ENCODE measurements at places on chromosomes 13 and 19.

GRCh38 chr13:34207334-34207733, 389.4 kb downstream of the RFC3 start:
- DNase-seq, result no peak

GRCh38 chr13:49020940-49021553, 45.3 kb downstream of the FNDC3A start:
- DNase-seq, result no peak

GRCh38 chr13:67147342-67148133, 82.6 kb downstream of the PCDH9 start:
- no peak for DNase-seq

GRCh38 chr19:42028304-42029216, 34.5 kb upstream of the ATP1A3 start:
- peak; percentile 17 for DNase-seq

DNA sequence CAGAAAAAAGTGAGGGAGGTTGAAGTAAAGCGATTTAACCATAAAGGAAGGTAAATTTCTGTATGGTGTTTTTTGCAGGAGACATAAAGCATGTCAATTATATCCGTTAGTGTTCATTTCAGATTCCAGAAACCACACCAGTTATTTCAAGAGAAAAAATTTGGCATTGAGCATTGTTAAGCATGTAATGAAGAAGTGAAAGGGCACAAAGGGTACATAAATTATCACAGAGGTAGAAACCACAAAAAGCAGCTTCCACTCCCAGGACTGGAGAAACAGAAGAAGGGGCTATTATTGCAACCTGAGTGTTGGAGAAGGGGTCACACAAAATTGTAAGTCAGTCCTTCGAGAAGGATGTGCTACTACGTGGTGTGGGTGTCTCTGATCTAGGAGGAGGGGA, 72.2 kb upstream of the DACH1 start:
- no peak for DNase-seq
